ENCODE measurements at places on chromosomes 7 and 10.
A peak's percentile ranks its signal among the peaks of the same experiment; 100 is the strongest.

- DNase-seq: no peak
These were observed 75.5 kb upstream of the GTF2I start for GRCh38 chr7:74581916-74582440.

GRCh38 chr7:28179120-28180030, 1.2 kb downstream of the JAZF1 start:
- peak; percentile 47 for DNase-seq

GRCh38 chr10:19918794-19919193, 102.6 kb downstream of the PLXDC2 start:
- no peak for DNase-seq

GRCh38 chr10:52779541-52780390, 7.2 kb upstream of the MBL2 start:
- DNase-seq: peak; percentile 53

DNA sequence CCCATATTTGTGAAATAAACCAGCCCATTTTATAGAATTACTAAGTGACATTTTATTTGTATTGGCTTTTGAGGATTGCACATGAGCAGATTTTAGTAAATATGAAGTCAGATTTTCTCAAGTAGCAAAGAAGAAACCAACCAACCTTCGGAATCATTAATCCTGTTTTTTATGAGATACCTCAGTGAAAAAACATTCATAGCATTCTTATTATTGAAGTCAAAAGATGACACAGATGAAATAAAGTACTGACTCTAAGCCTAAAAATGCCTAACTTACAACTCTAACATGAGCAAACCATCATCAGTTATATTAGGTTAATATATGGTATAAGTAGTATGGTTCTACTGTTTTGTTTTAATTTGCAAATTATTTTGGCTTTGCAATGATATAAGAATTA, 59.9 kb upstream of the AGBL3 start:
- no peak for DNase-seq

DNA sequence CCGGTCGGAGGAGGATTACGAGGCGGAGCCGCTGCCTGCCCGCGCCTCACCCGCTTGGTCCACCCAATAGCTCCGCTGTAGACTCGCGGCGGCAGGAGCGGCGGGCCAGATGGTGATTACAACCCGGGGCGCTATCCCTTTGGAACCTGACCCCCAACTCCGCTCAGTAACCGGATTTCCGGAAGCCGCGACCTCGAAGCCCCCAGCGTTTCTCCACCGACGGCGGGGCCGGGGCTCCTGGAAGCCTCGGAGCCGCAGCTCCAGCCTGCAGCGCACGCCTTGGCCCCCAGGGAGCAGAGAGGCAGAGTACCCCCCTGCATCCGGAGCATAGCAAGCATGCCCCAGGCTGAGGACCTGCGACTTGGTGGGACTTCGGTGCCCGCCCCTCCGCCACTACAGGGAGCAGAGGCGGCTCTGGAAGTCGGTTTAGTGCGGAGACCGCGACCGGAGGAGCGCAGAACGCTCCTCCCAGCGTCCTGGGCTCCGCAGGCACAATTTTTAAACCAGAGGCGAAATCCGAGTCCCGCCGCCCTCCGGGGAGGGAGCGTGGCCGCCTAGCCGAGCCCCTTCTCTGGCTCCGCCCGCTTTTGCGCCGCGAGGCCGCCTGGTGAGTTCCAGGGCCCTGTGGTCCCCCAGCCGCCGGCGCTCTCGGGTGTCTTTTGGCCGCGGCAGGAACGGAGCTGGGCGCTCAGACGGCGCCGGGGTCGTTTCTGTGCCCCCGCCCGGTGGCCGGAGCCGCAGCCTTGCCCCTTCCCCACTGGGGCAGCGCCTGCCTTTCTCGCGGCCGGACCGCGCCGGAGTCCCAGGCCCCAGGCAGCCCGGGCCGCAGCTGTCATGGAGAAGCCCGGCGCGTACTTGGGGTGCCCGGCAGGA, 28.2 kb upstream of the BMS1 start:
- DNase-seq: no peak

GRCh38 chr10:55628260-55628701, 732.8 kb downstream of the ZWINT start:
- no peak for DNase-seq

GRCh38 chr7:152865011-152865410, 105.5 kb downstream of the ACTR3B start:
- DNase-seq: no peak

GRCh38 chr7:110767550-110768110, 323.3 kb upstream of the LRRN3 start:
- no peak for DNase-seq

DNA sequence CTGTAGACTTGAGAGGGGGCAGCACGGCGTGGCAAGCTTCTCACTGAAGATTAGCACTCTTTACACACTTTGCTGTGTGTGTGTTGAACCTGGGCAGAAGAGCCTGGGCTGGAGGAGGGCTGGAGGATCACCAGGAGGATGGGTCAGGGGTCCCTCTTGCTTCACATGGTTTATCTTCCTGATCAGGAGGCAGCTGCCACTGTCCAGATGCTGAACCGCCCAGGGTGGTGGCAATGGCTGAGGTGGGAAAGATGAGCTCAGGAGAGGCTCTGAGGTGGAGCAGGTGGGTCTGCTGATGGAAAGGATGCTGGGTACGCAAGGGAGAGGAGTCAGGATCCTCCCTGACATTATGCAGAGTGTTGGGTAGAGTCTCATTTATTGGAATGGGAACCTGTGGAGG, 191.5 kb downstream of the RAMP3 start:
- no peak for DNase-seq

GRCh38 chr7:12294701-12295100, 83.6 kb downstream of the TMEM106B start:
- DNase-seq: no peak

DNA sequence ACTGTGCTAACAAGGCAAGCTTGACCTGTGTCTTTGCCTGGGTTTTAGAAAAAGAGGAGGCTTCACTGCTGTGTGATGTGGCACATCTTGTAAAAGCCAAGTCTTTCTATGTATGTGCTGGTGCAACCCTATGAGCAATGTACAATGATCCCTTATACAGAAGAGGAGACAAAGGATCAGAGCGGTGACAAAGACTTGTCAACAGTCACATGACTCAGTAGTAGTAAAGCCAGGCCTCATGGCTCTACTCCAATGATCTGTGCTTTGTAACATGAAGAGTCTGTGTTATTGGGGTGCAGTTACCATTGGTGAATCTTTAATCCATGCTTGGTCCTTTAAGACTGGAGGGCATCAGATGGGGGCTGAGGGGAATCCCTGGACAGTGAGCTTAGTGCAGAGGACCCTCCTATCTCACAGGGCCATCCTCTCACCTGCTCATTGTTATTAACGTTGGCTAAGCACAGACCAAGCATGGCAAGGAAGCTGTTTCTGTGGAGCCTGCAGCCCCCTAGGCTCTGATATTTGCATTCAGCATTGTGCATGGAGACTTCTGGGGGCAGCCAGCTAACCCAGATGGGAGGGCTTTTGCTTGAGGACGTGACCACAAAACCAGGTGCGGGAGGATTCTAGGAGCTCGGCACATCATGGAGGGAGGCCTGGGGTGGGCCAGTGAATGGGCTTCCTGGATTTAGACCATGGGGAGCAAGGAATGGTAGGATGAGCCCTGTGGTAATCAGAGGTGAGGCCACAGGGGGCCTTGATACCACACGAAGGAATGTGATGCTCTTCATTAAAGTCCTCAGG, 308.8 kb upstream of the ZNF32 start:
- no peak for DNase-seq

DNA sequence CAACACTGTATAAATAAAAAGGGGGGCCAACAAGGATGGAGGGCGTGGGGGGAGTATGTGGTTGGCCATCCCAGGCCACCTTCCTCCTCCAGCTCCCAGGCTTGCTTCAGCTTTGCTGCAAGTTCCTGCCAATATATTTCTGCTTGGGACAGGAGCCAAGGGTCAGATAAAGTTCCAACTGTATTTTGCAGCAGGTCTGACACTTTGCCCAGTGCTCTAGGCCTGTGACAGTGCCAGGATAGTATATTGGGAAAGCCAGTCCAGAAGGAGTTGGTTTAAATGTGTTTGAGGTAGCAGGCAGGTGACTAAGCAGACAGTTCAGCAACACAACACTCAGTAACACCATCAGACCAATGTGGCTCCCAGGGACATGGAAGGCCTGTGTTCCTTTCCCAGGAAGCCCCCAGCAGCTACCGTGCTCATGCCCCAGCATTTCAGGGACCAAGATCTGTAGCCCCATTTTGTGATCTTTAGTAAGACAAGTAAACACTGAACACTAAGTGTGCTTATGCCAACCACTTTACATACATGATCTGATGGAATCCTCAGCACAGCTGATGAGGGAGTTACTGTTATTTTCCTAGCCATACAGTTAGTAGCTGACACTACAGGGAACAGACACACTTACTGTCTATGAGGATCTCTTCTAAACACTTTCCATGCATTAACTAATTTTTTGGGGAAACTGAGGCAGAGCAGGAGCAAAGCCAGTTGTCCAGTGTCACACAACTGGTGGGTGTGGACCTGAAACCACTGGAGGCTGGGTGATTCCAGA, 38.9 kb downstream of the DNAJB12 start:
- no peak for DNase-seq

- no peak for DNase-seq
These were observed 77.3 kb upstream of the GRID1 start for GRCh38 chr10:86443936-86444335.

DNA sequence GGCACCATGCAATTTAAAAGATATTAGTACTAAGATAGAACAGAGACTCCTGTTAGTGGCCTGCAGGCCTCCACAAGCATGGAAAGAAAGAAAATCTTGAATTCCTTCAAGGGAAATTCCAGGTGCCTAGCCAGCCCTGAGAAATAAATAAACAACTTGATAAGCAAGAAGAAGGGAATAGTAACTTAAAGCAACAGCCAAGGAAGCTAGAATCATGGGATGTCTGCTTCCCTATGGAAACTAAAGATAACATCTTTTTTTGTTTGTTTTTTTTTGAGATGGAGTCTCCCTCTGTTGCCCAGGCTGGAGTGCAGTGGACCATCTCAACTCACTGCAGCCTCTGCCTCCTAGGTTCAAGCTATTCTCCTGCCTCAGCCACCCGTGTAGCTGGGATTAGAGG, 128.6 kb downstream of the SKIDA1 start:
- no peak for DNase-seq

DNA sequence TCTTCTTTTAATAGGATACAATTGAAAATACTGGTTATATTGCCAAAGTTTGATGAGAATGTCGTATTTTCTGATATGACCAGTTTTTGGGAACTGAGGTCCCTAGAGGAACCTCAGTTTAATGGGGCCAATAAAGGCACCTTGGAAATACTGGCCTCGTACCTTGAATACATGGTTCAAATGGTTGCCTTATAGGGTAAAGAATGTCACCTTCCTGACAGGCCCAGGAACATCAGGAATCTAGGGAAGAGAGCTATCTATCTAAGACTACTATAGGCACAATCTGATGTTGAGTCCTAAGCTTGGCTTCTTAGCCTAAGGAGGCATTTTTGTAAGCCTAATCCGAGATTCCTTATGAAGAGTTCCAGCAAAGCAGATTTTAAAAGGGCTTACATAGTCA, 9.3 kb downstream of the SHTN1 start:
- DNase-seq: no peak

DNA sequence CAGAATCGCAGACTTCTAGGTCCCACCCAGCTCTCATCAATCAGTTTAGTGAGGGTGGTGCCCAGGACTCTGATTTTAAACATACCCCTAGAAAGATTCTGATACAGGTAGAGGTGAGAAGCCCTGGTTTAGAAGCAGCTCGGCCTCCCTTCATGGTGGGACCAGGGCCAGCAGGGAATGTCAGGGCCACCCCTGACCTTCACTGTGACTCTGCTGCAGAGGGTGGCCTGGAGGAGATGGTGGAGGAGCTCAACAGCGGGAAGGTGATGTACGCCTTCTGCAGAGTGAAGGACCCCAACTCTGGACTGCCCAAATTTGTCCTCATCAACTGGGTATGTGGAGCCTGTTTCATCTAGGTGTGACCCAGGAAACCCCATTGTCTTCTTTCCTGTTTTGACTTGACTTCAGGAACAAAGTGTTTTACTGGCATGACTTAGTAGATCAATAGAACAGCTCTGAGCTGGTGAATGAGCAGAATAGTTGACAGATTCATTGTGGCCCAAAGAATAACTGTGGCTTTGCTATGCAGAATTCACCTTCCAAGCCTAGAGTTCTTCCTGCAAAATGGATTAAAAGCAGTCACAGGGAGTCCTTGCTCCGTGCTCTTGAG, 7.2 kb downstream of the DBNL start:
- no peak for DNase-seq

GRCh38 chr7:42925630-42926029, 6.3 kb downstream of the PSMA2 start:
- no peak for DNase-seq

DNA sequence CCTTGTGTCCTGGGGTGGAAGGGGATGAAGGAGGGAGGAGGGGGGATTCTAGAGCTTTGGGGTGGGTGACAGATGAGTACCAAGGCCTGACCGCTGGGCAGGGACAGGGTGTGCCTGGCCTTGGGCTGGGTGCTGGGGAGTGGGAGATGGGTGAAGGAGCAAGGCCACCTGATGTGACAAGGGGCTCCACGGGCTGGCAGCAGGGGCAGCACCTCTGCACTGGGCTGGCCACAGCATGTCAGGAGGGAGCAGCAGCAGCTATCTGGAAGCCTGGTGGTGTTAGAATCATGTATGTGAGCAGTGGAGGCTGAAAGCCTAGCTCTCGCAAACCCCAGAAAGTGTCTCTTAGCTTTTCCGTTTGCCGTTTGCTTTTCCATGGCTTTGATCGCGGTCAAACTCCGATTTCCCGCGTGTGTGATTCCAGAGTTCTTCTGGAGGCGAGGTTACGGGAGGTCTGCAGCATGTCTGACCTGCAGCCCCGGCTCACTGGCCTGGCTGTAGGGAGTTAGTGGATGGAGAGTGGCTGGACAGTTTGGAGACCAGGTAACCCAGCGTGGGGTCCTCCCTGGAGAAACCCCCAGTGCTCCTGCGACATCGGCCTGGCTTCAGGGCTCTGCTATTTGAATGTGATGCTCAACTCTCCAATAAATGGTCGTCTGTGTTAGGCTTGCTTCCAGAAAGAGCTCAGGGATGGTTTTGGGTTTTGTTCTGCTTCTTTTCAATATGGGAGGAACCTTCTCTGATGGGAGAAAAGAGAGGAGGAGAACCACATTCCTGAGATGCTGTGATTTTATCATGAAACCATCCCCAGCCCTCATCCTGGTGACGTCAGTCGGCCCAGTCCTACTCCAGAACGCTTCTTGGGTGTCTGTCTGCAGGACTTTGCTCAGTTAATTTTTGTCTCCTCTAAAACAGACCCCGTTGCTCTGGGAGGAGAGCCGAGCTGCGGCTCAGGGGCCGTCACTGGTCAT, 105.5 kb downstream of the CUX1 start:
- no peak for DNase-seq

DNA sequence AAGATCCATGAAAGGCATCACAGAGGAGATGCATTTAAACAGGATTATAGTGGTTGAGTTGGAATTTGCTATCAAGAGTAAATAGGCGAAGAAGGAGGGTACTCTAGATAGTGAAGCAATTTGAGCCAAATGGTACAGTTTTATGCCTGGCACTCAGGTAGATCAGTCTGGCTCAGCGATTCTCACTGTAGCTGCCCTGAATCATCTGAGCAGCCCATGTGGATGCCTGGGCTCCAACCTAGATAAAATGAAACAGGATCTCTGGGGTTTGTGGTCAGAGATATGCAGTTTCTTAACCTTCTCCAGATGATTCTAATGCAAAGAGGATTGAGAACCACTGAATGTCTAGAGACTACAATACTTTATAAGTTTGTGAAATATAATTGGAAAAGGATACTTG, 282.0 kb upstream of the FZD1 start:
- DNase-seq: no peak

All from activated CD4-positive, alpha-beta T cell treated with anti-CD3 and anti-CD28 coated beads, Interleukin-2, Interleukin-4, amounts not matched to agents 100 ng/mL and 50 ng/mL, durations not matched to agents 16 hours and 8 hours (primary cell).